DMS79 treated with DMSO at 0.1 percent for 48 hours (cell line): ENCODE measurements at places on chromosomes 6 and 20.
A peak's percentile ranks its signal among the peaks of the same experiment; 100 is the strongest.

DNA sequence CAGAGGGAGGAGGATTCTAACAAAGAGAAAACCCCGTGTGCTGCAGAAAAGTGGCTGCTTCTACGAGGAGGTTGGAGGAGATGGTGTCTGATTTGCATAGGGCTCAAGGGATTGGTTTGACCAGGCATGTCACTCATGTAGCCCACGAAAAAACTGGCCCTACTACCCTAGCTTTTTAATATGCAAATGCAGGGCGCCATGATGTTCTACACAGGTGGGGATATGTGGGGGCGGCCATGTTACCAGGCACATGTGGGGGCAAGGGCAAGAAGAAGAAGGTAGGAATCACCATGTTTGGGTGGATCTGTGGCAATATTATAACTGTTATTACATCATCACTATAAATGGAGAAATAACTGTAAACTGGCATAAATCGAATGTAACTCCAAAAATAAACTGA lies 9.9 kb downstream of the KIAA1755 start:
- no peak for DNase-seq

DNA sequence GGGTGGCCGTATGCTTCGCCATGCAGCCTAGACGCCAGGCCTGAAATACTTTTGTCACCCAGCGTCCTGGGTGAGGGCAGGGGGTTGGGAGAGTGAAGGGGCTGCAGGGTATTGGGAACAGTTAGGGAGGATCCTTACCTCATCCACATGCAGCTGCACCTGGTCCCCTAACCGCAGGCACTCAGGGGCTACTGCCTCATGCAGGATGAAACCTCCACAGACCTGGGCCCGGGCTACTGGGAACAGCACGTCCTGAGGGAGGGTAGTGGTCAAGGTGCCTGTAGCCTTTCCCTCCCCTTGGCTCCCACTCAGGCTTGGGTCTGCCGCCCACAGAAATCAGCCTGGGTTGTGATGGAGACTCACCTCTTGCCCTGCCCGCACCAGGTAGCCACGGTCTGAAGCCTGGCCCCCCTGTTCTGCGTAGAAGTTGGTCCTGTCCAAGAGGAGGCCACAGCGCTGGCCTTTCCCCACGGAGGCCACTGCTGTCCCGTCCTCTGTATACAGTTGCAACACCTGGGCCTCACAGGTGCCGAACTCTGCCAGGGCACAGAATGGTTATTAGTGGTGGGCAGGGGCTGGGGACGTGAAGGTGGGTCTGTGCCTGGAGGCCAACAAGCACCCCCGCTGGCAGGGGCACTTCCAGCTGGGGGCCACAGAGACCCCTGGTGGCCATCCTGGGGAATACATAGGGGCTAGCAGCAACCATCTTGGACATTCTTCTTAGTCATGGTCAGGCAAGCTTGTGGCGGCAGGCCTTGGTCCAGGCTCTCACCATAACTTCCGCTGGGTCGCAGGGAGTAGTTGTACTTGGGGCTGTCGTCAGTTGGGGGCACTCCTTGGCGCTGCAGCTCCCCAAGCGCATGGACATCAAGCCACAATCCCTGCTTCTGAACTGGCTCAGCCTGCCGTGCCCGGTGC lies 8.6 kb downstream of the AARS2 start:
- no peak for DNase-seq

- no peak for DNase-seq
These were observed 135.1 kb downstream of the CEP57L1 start for GRCh38 chr6:109230453-109230852.

DNA sequence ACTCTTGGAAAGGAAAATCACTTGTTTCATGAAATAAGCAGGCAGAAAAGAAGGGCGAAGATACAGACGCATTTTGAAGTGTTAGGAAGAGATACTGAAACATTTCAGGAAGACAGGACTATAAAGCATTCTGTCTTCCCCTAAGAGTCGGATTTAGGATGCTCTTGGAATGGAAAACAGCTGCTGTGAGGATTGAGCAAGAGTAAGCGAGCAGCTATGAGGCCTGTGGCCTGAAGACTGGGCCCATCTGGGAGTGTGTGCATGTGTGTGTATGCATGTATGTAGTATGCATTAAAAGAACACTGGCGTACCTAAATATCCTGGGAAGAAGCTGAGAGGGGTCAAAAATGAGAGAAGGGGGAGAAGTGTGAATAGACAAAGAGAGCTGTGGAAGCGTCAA lies 83.6 kb downstream of the SIM1 start:
- no peak for DNase-seq

DNA sequence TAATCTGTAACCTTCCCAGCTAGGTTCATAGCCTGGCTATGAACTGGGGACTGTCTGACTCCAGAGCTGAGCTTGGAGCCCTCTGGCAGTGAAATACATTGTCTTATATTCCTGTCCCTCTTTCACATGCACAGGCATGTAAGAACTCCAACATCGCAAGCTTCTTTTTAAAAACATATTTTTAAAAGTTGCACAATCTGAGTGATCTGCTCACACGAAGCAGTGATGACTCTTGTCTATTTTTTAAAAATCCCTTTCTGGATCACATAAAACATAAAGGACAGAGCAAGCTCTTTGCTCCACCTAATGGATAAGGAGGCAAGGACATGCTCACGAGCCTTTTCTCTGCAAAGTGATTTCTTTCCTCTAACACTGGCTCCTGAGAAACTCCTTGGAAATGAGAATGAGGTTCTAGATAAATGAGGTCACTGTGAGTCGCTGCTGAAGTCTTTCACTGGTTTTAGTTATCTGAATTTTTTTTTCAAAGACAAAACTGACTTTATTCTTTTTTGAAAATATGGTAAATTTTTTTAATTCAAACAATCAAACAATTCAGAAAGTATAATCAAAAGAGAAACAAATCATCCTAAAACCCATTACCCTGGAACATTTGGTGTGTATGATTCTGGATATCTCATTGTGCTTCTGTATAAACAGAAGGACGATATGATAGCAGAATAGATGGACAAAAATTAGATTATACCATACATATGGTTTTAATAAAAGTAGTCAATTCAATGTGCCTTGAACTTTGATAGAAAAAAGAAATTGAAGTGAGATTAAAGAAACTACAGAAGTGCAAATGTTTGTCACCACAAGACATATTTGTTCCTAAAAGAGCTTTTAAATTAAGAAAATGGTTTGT lies 30.8 kb downstream of the IL20RA start:
- DNase-seq = peak; percentile 9

DNA sequence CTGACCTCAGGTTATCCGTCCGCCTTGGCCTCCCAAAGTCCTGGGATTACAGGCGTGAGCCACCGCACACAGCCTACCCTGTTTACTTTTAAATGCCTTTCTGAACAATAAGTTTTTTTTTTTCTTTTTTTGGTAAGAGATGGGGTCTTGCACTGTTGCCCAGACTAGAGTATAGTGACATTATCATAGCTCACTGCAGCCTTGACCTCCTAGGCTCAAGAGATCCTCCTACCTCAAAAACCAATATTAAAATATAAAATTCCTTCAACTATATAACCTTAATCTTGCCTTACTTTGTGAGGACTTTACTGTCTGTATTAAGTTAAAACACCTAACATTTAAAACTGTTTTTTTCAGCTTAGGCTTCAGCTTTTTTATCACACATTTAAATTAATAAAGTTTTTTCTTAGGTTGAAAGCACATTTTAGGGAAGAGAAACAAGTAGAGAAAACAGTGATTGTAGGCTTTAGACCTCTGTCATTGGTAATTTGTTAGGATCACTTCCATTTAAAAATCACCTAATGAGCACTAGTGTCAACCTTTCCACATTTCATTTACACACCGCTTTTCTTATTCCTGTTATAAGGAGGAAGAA lies 2.9 kb downstream of the UBR2 start:
- DNase-seq = no peak

GRCh38 chr20:62825333-62825985 lies 8.6 kb downstream of the COL9A3 start:
- no peak for DNase-seq

DNA sequence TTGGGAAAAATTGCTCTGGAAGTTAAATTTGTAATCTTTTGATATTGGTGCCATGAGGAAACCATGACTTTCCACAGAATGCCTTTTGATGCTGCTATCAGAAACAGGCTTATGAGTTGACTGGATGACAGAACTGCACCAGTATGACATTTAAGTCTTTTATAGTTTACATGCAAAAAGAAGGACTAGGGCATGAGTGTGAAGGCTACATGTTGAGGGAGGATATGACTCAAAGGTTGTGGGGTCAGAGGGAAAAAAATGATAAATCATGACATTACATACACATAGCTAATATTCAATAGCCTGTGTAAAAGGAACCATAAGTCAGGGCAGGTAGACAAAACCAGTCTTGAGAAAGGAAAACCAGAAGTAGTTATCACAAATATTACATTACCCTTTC lies 182.2 kb downstream of the COL12A1 start:
- no peak for DNase-seq
